ENCODE measurements at places on chromosomes 6 and 20. TPM values are rescaled to one million over a fixed set of nuclear protein-coding genes. Genes with fewer than 3 reads are reported as not detected.
A peak's percentile ranks its signal among the peaks of the same experiment; 100 is the strongest.

The TRDN gene
- total RNA-seq = 426 TPM

The BPIFB1 gene
- total RNA-seq = not detected

GRCh38 chr6:119720160-119720559, 370.6 kb upstream of the MAN1A1 start:
- no peak for DNase-seq

DNA sequence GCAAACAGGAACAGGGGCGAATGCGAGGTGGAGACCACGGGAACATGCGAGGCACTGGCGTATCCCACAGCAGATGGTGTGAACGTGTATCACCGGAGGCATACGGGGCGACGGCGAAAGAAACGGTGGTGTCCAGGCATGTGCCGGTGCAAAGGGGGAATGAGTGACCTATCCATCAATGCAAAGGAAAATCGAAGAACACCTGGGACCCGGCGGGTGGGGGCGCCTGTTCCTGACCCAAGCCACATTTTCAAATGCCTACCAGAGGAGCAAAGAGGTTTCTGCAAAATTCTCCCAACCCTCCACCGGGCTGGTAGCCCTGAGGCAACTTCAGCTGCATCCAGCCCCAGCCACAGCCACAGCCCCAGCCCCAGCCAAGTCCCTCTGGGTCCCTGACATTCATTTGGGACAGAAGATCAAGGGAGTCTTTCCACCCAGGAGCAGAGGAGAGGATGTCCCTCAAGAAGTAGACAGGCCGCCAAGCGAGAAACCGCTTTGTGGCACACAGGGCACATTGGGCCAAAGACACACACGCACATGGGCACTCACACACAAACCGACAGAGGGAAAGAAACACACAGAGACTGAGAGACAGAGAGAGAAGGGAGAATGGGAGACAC, 164.0 kb upstream of the ZNF337 start:
- peak; percentile 25 for DNase-seq

DNA sequence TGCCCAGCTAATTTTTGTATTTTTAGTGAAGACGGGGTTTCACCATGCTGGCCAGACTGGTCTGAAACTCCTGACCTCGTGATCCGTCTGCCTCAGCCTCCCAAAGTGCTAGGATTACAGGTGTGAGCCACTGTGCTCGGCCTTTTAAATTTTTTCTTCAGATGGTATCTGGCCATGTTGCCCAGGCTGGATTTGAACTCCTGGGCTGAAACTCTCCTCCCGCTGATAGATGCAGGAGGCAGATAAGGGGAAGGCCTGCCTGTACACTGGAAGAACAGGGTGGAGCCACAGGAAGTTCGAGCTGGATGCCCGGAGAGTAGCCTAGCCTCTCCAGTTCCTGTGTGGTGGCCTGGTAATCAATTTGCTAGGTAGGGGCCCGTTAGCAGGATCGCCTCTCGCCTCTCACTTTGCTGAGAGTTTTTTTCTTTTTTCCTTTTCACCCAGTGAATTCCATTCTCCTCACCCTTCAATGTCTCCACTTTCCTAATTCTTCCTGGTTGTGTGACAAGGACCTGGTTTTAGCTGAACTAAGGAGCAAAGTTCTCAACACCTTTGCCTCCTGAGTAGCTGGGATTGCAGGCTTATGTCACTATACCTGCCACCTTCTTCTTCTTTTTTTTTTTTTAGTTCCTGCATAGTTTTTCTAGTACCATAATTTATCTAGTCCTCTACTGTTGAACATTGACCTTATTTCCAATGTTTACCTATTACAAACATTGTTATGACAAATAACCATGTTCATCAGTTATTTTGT, 19.4 kb upstream of the ITCH start:
- no peak for DNase-seq
